ENCODE measurements at places on chromosomes 6 and 20.

- no peak for DNase-seq
These were observed 37.0 kb downstream of the DYNLT1 start for GRCh38 chr6:158607411-158608170.

DNA sequence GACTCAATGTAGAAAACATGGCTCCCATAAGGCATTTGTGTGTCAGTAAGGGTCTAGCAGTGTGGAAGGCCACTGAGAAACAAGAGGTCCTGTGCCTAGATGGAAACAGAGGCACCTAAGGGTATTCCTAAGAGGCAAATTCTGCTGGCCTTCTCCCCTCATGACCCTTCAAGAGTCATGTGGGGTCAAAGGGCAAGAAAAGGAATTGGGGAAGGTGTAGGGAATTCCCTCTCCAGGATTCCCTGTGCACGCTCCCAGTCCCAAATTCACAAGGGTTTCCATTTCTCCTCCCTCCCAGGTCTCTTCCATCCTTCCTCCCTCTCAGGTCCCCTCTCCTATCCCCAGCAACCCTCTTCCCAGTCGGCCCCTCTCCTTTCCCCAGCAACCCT, 568 bp downstream of the AGPAT1 start:
- DNase-seq, result no peak

GRCh38 chr6:47456536-47456975, 21.0 kb upstream of the CD2AP start:
- no peak for DNase-seq

- no peak for DNase-seq
These were observed 28.4 kb downstream of the FOXA2 start for GRCh38 chr20:22555791-22556564.

DNA sequence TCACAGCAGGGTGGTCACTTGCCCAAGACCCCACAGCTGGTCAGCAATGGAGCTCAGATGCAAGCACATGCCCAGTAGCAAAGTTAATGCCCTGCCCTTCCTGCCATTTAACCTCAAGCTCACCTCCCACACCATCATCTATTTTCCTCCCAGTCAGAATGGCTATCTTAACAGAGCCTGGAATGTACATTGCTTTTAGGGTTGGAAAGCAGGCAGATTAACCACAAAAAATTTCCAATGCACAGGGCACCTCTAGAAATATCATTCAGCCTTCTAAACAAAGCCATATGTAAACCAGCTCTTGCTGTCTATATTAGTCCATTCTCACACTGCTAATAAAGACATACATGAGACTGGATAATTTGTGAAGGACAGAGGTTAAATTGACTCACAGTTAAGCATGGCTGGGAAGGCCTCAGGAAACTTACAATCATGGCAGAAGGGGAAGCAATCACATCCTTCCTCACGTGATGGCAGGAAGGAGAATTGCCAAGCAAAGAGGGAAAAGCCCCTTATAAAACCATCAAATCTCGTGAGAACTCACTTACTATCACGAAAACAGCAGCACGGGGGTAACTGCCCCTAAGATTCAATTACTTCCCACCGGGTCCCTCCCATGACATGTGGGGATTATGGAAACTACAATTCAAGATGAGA, 106.9 kb downstream of the FYN start:
- DNase-seq, result no peak

- DNase-seq, result no peak
These were observed 12.4 kb upstream of the GRIK2 start for GRCh38 chr6:101380897-101381630.

GRCh38 chr20:31698803-31699718, 23.6 kb downstream of the BCL2L1 start:
- DNase-seq, result no peak

DNA sequence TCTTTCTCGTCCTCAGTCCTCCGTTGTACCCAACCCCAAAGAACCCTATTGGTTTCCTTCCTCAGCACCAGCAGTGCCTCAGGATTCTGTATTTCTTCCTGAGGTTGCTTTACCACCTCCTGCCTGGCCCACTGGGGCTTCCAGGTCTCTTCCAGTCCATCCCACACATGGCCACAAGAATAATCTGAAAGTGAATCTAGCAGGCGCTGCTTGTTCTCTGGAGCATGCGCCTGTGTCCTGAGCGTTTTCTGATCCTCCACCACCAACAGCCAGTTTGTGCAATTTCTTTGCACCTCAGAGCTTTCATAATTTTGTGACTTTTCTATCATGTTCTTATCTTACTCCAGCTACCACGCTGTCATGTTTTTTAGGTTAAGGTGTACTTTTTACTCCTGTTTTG, 11.6 kb upstream of the HSP90AB1 start:
- no peak for DNase-seq

GRCh38 chr6:12148317-12148801, 136.2 kb downstream of the HIVEP1 start:
- DNase-seq, result no peak

DNA sequence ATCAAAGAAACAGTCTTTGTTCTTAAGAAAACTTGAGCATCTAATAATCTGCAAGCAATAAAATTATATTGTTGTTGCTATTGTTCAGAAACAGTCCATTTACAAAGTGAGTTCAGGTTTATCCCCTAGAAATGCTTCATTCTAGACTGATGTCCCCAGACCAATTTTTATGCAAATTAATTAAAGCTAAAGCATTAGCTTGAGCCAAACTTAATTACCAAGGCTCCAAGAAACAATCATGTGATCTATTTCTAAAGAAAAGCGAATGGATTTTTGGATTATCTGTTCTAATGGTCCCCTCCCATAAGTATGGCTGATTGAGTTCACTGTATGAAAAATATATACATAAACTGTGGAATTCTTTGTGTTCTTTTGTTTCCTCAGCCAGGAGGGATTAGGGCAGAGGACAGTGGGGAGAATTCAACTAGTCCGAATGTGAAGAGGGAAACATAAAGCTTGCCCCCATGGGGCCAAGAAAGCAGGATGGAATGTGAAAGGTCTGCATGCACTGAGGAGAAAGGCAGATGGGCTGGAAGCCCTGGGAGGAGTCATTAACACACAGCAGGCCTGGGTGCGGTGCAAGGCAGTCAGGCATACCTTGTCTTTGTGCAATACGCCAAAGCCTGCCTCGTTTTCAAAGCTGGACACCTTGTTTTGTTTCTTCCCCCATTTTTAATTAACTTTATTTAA, 597.1 kb downstream of the KIF16B start:
- no peak for DNase-seq

- DNase-seq, result no peak
These were observed 15.7 kb downstream of the DCBLD1 start for GRCh38 chr6:117498159-117498558.

- DNase-seq, result no peak
These were observed 537 bp upstream of the GABBR1 start for GRCh38 chr6:29633534-29633905.

DNA sequence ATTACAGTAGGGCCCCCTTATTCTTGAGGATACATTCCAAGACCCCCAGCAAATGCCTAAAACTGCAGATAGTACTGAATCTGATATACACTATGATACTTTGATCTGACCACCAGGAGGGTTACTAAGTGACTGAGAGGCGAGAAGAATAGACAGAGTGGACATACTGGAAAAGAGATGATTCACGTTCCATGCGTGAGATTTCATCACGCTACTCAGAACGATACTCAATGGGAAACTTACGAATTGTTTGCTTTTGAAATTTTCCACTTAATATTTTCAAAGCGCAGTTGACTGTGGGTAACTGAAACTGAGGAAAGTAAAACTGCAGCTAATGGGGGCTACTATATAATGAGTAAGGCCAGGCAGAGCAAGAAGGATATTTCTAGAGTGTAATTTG, 60.8 kb downstream of the STX11 start:
- no peak for DNase-seq

DNA sequence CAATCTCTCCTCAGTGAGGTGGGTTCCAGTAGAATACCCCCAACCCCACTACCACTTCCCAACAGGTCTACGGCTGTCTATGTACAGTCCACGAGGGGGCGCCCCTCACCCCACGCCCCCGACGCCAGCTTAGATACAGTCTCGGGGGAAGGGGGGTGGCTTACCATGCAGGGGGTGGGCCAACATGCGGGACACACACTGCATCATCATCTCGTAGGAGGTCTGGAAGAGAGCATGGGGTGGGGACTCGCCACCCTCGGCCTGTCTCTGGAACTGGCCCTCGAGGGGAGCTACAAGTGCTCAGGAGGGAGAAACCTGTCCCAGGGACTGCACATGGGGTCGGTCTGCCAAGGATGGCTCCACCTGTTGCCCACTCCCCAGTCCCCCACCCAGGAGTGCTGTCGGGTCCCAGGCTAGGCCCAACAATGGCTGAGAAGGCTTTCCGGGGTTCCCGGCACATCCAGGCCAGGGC, 8.5 kb downstream of the MTCH1 start:
- no peak for DNase-seq

DNA sequence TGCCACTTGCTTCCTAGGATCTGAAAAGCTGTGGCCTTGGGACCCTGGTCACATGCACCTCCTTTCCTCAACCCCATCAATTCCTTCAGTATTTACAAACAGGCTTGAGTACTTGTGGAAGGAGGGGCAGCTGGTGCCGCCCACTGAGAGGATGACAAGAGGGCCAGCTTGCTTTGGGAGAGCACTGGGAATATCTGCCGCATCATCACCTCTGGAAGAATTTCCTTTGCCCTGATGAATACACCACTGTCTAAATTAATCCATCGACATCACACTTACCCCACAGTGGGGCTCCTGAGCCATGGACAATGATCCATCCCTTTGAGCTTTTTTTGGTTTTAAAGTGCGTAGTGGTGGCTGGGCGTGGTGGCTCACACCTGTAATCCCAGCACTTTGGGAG, 25.9 kb downstream of the TBC1D20 start:
- no peak for DNase-seq

DNA sequence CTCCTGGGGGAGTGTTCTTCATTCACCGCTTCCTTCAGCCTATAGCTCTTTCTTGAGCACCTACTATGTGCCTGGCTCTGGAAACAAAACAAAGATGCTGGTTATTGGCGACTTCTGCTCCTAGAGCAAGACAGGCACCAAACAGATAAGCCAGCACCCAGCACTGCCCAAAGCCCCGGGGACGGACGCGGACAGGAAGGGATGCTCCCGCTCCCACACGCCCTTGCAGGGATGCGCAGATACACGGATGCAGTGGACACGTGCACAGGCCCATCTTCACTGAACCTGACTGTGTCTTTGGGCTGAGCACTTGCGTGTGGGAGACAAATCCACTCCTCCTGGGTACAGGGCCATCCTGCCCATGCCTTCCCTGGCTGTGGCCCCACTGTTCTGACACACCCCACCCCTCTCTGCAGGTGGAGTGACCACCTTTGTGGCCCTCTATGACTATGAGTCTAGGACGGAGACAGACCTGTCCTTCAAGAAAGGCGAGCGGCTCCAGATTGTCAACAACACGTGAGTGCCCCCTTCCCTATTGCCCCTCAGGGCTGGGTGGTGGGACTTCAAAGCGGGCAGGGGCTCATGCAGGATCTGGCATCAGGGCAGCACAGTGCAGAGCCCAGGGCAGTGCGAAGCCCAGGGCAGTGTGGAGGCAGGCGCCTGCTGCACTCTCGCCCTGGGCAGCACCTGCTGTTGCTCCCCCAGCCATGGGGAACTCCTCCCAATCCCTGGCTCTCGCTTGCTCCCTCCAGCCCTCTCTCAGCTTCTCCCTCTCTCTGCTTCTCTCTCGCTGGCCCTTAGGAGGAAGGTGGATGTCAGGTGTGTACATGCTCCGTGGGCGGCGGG, 39.9 kb downstream of the SRC start:
- DNase-seq, result no peak

DNA sequence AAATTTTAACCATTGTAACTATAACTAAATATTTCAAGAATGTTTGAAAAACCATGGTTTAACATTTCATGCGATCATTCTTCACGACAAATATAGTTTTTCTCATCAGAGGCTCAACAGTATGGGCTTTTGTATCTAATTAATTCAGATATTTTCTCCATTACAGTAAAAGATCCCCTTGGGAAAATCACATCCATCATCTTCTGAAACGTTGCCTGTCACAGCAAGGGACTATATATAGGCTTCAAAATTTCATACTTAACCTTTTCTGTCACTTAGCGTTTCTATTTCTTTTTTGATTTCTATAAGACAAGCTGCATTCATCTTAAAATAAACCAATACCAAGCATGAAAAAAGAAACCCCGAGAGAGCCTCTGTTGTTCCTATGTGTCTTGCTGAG, 710.0 kb downstream of the PRKN start:
- no peak for DNase-seq

- DNase-seq, result no peak
These were observed 656.0 kb upstream of the ID4 start for GRCh38 chr6:19181211-19181610.

Measured in effector CD4-positive, alpha-beta T cell (primary cell).